Mucosa of gallbladder (tissue), 1 donor: ENCODE measurements at places on chromosomes 2 and 18. TPM values are rescaled to one million over a fixed set of nuclear protein-coding genes. Genes with fewer than 3 reads are reported as not detected.

The LIMS3 gene
- total RNA-seq = 3.1 TPM

The TUBB8B gene
- total RNA-seq = not detected

The CPSF3 gene
- 24.3 TPM for total RNA-seq

The B3GNT7 gene
- total RNA-seq = 281 TPM

The ADD2 gene
- 0.95 TPM for total RNA-seq

The DCC gene
- total RNA-seq = not detected

The GBX2 gene
- not detected for total RNA-seq

The ALK gene
- total RNA-seq = 0.20 TPM

The NXPH2 gene
- not detected for total RNA-seq

The CSRNP3 gene
- total RNA-seq = 7.1 TPM

The BUB1 gene
- 2.0 TPM for total RNA-seq

The AMER3 gene
- 0.03 TPM for total RNA-seq
